ENCODE measurements at places on chromosomes 7 and 10. TPM values are rescaled to one million over a fixed set of nuclear protein-coding genes. Genes with fewer than 3 reads are reported as not detected.

DNA sequence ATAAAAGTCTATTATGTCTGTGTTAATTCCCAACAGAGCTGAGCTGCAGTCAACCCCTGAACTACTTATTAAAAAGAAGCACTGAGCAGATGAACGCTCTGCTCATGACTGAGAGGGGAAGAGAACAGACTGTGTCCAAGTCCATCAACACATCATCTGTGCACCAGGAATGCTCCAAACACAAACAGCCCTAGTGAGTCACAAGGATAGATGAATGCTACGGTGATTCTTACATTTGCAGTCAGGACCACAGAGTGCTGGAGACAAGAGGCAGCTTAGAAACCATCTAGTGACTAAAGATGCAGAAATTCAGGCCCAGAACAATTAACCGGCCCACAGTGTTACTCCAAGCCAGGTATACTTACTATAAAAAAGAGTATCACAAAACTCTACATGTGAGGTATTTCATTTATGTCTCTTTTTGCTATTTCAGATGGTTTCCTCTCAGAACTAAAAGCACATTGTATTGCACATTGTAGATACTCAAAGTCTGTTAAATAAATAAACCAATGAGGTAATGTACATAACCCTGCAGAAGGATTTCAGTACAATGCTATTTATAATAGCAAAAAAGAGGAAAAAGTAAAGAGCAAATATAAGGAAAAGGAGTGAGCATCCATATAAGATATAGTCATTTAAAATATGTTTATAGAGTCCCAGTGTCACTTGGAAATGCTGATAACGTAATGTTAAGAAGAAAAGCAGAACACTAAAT is 159.2 kb downstream of the KCNMA1 start:
- DNase-seq: no peak

DNA sequence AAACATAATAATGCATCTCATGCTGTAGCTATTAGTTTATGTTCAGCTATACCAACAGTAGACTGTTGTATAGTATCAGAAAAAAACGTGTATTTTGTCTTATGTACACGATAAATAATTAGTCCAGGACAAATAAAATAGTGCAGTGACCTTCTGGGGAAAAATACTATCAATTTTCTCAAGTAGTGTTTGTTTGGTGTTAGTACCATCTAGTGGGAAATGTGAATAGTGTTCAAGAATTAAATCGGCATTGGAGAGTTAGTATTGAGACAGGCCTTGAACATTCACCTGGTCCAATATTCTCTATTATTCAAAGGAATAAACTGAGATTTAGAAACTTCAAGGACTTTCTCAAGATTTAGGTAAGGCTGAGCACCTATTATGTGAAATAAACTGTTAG is 21.7 kb upstream of the OR2A5 start:
- DNase-seq: peak; percentile 27

DNA sequence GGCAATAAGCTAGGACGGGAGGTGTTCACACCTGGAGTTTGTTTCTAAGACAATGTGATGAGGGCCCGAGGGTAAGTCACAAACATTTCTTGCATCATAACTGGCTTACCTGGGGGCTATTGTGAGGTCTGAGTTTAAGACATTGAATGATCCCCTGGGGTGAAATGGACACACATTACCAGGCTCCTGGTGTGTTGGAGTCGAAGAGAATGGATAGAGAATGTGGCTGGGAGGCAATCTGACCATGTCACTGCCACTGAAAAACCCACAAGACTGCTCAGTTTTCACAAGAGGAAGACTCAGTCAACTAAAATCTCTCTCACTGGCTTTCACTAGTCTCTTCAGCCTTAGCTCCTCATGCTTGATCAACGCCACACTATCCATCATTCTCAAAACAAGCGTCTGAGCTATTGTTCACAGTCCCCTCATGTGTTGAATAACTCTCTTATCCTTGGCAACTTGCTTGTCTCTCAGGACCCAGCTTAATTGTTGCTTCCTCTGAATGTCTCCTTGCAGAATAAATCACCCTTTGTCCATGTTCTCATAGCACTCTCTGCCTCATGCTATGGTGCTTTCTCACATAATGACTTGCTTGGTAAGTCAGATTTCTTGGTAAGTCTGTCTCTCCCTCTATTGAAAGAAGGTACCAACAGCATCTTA is at the start of gene C10orf120:
Gene C10orf120, minus strand, starts transcription at position 51 of the 660 bp plus-strand sequence. CDS start 56 bp downstream, outside the sequence.
- DNase-seq: no peak

- no peak for DNase-seq
Observed at GRCh38 chr7:142537760-142538159, 211.5 kb upstream of the PRSS1 start.

DNA sequence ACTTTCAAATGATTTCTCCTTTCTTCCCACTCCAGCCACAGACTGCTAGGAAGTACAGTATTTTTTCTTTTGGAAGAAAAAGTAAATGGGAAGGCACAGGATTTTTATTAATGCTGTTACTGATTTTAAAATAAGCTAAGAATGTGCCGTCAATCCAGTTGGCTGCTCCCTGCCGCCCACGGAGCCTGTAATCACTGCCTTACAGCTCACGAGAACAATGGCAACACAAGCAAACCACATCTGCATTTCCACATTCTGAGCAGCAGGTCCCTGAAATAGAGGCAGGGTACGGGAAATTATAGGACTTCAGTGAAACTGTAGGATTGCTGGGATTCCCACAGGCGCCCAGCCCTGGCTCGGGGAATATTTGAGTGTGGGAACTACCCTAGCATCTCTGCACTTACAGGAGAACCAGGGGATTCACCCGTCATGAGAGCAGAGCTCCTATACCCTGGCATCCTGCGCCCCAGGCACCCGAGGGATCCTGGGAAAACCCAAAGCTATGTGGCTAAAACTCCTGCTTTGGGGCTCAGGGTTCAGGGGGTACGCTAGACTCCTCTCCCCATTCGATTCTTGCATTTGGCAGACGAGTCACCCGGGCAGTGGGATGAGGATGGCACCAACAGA is 72.9 kb upstream of the TNS3 start:
- no peak for DNase-seq

- DNase-seq: no peak
Observed at GRCh38 chr10:7317786-7318446, 92.9 kb downstream of the SFMBT2 start.

- peak; percentile 37 for DNase-seq
Observed at GRCh38 chr10:15744217-15744865, 24.6 kb upstream of the ITGA8 start.

GRCh38 chr10:132709471-132709951 is 76.4 kb downstream of the NKX6-2 start:
- no peak for DNase-seq

DNA sequence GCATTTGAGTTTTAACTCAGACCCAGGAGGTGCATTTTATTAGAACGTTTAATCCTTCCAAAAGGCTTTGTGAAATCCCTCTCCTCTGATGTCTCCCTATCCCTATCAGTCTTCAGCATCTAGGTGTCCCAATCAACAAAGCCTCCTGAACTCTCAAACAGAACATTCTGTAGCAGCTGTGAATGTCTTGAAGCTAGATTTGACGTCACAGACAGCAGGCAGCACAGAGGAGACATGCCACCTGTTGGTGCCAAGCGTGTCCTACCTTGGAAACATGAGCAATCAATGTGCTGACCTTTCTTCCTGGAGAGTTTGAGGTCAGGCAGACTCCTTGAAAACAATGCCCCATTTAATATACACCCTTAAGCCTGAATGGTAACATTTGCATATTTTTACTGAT is 125.5 kb downstream of the RNLS start:
- no peak for DNase-seq

ANKRD22 gene
- 0.15 TPM for polyA plus RNA-seq

ASB4 gene
- polyA plus RNA-seq: not detected

- peak; percentile 49 for DNase-seq
Observed at GRCh38 chr10:71395621-71396020, 1.1 kb upstream of the CDH23 start.

NPY4R2 gene
- not detected for polyA plus RNA-seq

ZNF239 gene
- 18.9 TPM for polyA plus RNA-seq

SPDYE11 gene
- not detected for polyA plus RNA-seq

DNA sequence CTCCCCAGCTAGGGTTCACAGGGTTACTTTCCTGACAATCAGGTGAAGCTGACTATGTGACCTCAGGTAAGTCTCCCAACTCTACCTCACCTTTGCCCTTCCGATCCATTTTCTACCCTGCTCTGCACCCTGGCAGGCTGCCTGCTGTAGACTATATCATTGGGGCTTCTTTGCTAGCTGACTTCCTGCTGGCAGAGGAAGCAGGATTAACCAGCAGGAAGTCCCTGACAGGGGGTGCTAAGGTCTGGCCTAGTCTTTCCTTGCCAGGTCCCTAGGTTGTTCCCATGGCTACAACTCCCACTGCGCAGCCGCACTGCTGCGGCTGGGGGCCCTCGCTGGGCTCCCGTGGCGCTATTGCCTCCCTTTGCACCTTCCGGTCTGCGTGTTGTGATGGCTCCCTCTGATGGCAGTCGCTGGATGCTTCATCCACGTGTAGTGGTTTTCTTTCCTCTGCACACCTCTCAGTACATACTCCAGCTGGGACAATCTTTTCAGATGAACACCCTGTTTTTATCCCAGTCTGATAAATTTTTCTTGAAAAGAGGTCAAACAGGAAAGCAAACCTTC is 365.9 kb downstream of the REEP3 start:
- no peak for DNase-seq

GRCh38 chr7:15764851-15765382 is 78.4 kb upstream of the MEOX2 start:
- DNase-seq: no peak

ORAI2 gene
- polyA plus RNA-seq: 85.8 TPM
